Activated T-cell treated with anti-CD3 and anti-CD28 coated beads, Interleukin-2, amount 50 U/mL, for 4 hours (primary cell): ENCODE measurements at places on chromosomes 16 and 17. TPM values are rescaled to one million over a fixed set of nuclear protein-coding genes. Genes with fewer than 3 reads are reported as not detected.

Gene GDPD1
- total RNA-seq, result 1.2 TPM

Gene NOXO1
- total RNA-seq, result not detected

Gene MPP2
- total RNA-seq, result 0.54 TPM

Gene NTN1
- 0.53 TPM for total RNA-seq

Gene KREMEN2
- 0.11 TPM for total RNA-seq

Gene SHISA9
- 0.20 TPM for total RNA-seq

Gene TBC1D3K
- not detected for total RNA-seq

Gene CACNA1G
- 0.03 TPM for total RNA-seq

Gene C16orf74
- total RNA-seq, result 0.24 TPM

Gene ITGAD
- not detected for total RNA-seq

Gene EFNB3
- total RNA-seq, result not detected

Gene CRHR1
- total RNA-seq, result not detected

Gene KRTAP2-2
- not detected for total RNA-seq

Gene GPR142
- not detected for total RNA-seq

Gene GGT6
- total RNA-seq, result not detected

Gene RASD1
- 0.87 TPM for total RNA-seq

Gene CHAD
- not detected for total RNA-seq
